ENCODE measurements at places on chromosomes 2 and 18.

DNA sequence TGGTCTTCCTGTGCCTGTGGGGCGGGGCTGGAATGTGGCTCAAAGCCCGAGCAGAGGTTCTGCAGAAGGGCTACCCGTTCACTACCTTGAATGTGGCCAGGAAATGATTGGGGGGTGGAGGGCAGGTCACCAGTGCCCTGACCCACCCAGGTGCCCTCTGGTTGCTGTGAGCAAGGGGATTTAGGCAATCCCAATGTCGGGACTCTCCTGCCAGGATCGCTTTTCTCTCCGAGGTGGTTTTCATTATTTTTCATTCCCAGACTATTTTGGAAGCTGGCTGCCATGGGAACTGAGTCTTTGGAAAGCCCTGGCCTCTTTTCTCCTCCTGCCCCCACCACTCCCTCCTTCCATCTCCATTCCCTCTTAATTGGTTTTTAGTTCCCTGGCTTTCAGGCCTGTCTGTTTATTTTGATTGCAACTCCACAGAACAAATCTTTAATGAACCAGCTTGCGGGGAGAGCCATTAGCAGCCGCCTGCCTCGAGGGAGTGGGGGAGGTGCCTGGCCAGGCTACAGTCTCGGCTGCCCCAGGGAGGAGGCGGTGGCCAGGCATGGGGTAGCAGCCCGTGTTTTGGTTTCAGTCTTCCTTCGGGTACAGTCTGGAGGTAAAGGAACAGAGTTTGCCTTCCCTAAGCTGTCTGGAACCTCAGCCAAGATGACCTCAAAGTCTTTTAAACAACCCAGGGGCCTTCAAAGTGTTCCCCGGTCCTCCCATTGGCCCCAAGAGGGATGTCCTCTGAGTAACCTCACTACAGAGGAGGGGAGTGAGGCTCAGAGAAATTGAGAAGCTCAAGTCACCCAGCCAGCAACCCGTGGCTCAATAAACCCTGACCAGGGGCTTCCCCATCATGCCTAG, 114.4 kb upstream of the HAAO start:
- no peak for DNase-seq

DNA sequence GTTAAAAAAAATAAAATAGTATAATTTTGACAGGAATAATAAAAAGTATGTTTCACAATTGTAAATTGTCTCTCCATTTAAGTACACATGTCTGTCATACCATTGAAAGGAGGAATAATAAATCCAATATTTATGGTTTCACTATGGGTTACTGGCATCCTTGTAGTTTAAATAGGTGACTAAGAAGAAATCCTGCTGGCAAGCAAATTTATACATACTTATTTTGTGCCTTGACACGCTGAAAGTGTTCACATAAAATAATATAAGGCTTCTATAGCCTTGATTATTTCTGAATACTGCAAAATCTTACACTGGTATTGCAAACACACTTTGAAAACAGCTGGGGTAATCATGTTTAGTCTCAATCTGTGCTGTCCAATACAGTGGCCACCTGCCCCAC, 138.3 kb upstream of the ETAA1 start:
- no peak for DNase-seq

DNA sequence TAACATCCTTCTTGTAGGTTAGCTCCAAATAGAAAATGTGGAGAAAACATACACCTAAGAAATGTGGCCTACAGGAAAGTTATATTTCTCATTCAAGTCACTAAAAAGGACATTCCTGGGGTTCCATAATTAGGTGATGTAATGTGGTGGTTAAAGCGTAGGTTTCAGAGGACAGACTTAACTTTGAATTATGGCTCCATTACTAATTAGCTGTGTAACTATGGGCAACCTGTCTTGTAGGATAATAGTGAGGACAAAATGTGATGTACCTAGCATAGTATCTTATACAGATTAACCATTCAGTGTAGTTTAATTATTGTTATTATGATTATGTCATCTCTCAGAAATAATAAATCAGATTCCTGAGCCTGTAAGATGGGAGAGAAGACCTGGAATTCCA, 602.5 kb downstream of the TSN start:
- DNase-seq, result no peak

DNA sequence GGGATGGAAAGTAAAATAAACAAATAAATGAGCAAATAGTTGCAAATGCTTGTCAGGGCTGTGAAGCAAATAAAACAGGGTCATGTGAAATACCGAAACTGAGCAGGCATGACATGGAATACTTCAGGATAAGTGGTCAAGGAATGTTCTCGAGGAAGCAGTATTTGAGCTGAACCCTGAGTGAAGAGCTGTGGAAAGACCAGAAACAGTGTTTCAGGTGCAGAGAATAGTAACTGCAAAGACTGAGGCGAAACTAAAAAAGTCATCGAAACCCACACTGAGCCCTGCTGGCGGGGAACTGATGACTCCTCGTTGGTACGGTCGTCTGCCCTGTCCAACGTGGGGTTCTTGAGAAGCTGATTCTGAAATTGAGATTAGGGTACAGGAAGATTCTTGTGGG, 27.2 kb upstream of the MYCN start:
- no peak for DNase-seq

- DNase-seq, result no peak
Measured at GRCh38 chr2:239498981-239499634, 98.3 kb upstream of the HDAC4 start.

- no peak for DNase-seq
Measured at GRCh38 chr2:17156086-17156485, 362.2 kb downstream of the RAD51AP2 start.

GRCh38 chr18:38698088-38698487, 1132.5 kb upstream of the CELF4 start:
- no peak for DNase-seq

DNA sequence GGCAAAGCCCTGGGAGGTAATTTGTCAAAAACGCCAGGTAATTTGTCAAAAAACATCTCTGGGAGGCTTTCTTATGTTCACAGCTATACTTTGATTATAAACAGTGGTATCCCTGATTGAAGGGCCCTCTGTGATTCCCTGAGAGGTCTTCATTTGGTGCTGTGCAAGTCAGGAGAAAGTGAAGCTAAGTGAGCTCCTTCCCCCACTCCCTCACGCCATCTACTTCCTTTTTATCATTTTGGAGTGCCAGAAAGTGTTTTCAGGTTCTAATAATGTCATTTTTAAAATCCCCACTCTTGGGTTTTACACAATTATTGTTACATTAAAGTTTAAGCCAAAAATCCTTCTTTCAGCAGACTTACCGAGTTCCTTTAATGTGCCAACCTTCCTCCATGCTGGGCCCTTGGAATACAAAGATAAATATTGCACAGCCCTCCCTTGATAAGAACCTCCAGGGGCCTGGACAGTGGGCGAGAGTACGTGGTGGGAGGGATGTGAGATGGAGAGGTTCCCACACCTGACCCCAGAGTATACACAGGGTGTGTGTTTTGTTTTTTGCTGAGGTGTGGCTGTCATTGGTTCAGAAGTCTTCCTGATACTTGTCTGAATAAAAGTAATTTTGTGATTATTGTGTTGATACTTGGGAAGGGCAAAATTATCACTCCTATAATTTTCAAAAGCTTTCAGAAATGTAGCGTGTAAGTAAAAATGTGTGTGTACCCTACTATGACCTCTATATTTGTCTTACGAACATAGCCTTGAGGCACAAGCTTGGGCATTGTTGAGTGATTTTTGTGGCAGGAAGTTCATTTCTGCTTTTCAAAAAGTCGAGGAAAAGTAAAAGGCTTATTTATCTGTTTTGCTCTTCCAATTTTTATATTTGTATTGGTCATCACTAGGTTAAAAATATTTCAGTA, 8.2 kb downstream of the MAPRE2 start:
- DNase-seq, result no peak

DNA sequence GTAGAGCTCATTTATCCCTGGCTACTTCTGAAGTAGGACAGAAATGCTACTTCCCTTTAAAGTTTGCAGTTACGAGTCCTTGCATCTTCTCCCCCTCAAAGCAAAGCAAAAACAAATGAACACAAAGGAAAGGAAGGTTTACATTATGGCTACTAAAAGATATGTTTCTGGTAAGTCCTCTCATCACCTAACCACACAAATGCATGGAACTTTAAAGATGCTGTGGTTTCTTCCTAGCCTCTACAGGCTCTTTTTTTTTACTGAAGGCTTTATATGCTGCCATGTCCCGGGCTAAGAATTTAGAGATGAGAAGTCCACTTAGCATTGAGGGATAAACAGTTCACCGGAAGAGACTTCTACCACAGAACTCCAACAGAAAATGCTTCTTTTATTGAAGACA, 291.2 kb downstream of the SS18 start:
- DNase-seq, result no peak
